Body of pancreas (tissue), 4 donors: ENCODE measurements at places on chromosomes 2 and 18. TPM values are rescaled to one million over a fixed set of nuclear protein-coding genes. Genes with fewer than 3 reads are reported as not detected.

- H3K4me3 ChIP-seq: no peak overlapping the region
- H3K27me3 ChIP-seq: no peaks in the 10 kb centered on the region
- no peaks in the 10 kb centered on the region for H3K36me3 ChIP-seq
- no peak overlapping the region for H3K27ac ChIP-seq
- peak; percentile 10 for DNase-seq
These were observed 19.6 kb upstream of the RPIA start for GRCh38 chr2:88671786-88672427.

- H3K4me1 ChIP-seq: no peaks in the 10 kb centered on the region
- H3K4me3 ChIP-seq: no peak overlapping the region
- H3K36me3 ChIP-seq: no peaks in the 10 kb centered on the region
- no peak overlapping the region for H3K27ac ChIP-seq
- no peak for DNase-seq
- H3K27me3 ChIP-seq: no peaks in the 10 kb centered on the region
These were observed 205.9 kb downstream of the PTGR3 start for GRCh38 chr18:75003039-75003438.

GRCh38 chr2:182891611-182892010 lies 25.2 kb upstream of the FRZB start:
- H3K4me1 ChIP-seq: no peaks in the 10 kb centered on the region
- H3K36me3 ChIP-seq: no peaks in the 10 kb centered on the region
- H3K4me3 ChIP-seq: no peak overlapping the region
- no peak overlapping the region for H3K27ac ChIP-seq

DNA sequence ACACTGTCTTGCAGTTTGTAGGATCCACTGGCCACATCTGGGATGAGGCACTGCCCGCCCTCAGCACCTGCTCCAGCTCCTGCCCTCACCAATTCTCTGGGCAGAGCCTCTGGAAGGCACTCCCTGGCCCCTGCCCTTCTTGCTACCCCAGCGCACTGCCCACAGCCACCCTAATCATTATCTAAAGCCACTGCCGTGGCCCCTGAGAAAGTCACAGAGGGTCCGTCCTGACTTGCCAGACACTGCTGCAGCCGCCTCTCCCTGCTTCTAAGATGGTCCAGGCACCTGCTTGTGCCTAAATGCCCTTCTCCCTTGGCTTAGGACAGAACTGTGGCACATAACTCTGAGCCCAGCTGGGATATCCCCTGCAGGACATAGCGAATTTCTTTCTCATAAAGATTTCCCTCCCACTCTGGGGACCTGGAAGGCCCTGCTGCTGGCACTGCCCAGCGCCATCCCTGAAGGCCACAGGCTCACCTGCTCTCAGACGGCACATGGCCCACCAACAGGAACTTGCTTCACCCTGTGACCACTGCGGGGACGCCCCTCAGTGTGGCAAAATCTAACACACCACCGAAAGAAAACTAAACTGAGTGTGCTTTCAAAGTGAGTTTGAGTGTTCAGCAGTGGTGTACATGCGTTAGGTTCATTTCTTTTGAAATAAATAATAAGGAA lies 244.9 kb downstream of the HDAC4 start:
- H3K36me3 ChIP-seq: no peaks in the 10 kb centered on the region
- H3K27me3 ChIP-seq: no peaks in the 10 kb centered on the region
- no peak for DNase-seq
- no peak overlapping the region for H3K27ac ChIP-seq
- no peak overlapping the region for H3K4me3 ChIP-seq
- no peaks in the 10 kb centered on the region for H3K4me1 ChIP-seq

DNA sequence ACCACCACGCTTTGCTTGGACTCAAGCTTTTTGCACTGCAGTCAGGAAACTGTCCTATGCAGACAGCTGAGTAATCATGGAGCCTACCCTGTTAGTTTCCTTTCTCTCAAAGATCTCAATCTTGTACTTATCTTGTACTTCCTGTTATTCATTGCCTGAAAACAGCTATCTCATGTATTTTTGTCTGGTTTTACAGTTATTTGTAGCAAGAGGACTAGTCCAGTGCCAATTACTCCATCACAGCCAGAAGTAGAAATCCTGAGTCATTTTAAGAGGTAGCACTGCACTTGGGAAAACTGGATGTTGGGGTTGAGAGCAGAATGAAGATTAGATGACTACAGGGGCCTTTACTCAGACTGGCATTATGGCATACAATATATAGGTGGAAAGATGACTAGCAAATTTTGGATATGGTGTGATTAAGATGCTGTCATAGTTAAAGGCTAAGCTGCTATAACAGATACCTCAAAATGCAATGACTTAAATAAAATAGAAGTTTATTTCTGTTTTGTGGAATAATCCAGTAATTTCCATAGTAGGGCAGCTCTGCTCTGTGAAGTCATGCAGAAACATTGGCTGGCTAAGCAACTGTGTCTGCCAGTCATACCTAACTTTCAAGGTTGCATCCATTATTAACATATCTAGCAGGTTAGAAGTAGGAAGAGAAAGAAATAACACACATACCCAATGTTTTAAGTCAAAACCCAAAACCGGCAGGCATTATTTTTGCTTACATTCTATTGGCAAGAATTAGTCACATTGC lies 21.1 kb upstream of the CHMP3 start:
- H3K4me3 ChIP-seq: no peak overlapping the region
- H3K4me1 ChIP-seq: no peaks in the 10 kb centered on the region
- no peak overlapping the region for H3K27ac ChIP-seq
- no peaks in the 10 kb centered on the region for H3K27me3 ChIP-seq
- H3K36me3 ChIP-seq: no peaks in the 10 kb centered on the region

- no peaks in the 10 kb centered on the region for H3K36me3 ChIP-seq
- no peak overlapping the region for H3K4me3 ChIP-seq
- no peaks in the 10 kb centered on the region for H3K27me3 ChIP-seq
- no peak for DNase-seq
These were observed 74.2 kb upstream of the L3MBTL4 start for GRCh38 chr18:6488956-6489355.

- H3K4me1 ChIP-seq: no peaks in the 10 kb centered on the region
- no peak overlapping the region for H3K4me3 ChIP-seq
- no peak for DNase-seq
- H3K36me3 ChIP-seq: no peaks in the 10 kb centered on the region
- H3K27me3 ChIP-seq: no peaks in the 10 kb centered on the region
These were observed 18.0 kb downstream of the SFXN5 start for GRCh38 chr2:73053316-73054114.

GRCh38 chr2:73983322-73984202 lies 1.1 kb upstream of the TET3 start:
- H3K4me1 ChIP-seq: peaks cover 73% of the 10 kb centered on the region
- no peaks in the 10 kb centered on the region for H3K27me3 ChIP-seq
- no peaks in the 10 kb centered on the region for H3K36me3 ChIP-seq
- H3K27ac ChIP-seq: peak overlapping the region; percentile 99
- H3K4me3 ChIP-seq: peak overlapping the region; percentile 33
- DNase-seq: peak; percentile 97

- no peak overlapping the region for H3K27ac ChIP-seq
- no peaks in the 10 kb centered on the region for H3K36me3 ChIP-seq
- H3K4me1 ChIP-seq: no peaks in the 10 kb centered on the region
These were observed 12.4 kb upstream of the UPP2 start for GRCh38 chr2:158089322-158089721.

GRCh38 chr2:31275976-31276375 lies 42.0 kb downstream of the EHD3 start:
- H3K4me3 ChIP-seq: no peak overlapping the region
- no peaks in the 10 kb centered on the region for H3K4me1 ChIP-seq
- no peak for DNase-seq

DNA sequence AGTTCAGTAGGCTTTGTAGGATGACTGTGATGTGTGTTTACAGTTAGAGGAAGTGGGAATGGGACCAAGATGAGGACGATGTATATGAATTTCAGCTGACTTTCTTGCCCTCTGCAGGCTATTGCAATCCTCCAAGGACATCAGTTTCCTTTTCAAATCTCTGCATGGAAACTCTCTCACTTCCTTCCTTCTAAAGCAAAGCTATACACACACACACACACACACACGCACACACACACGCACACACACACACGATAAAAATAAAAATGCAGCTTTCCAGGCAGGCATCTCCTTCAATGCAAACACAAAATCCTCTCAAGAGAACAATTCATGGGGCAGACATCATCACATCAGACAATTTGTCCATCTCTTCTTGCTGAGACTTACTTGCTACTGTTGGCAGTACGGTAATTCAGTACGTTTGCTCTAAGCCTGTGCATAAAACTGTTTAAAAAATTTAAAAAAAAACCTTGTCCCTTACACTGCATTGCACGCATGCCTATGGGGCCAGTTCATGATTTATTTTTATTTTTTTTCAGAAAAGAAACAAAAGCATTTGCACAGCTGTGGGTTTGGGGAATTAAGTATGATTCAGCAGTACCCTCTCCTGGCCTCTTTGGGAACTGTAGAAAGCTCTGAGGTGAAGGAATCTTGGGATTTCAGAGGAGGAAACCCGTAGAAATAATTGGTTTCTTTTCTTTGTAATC lies 27.1 kb upstream of the ICOS start:
- peaks cover 23% of the 10 kb centered on the region for H3K4me1 ChIP-seq
- DNase-seq: peak; percentile 19
- no peaks in the 10 kb centered on the region for H3K36me3 ChIP-seq
- H3K27ac ChIP-seq: no peak overlapping the region

- no peaks in the 10 kb centered on the region for H3K4me1 ChIP-seq
- no peak for DNase-seq
- H3K27me3 ChIP-seq: no peaks in the 10 kb centered on the region
- H3K4me3 ChIP-seq: no peak overlapping the region
- no peaks in the 10 kb centered on the region for H3K36me3 ChIP-seq
- peak overlapping the region; percentile 39 for H3K27ac ChIP-seq
These were observed 31.0 kb upstream of the ALLC start for GRCh38 chr2:3626812-3627499.

- no peak overlapping the region for H3K27ac ChIP-seq
- DNase-seq: no peak
- H3K27me3 ChIP-seq: no peaks in the 10 kb centered on the region
- H3K4me3 ChIP-seq: no peak overlapping the region
These were observed 65.9 kb upstream of the STPG4 start for GRCh38 chr2:47221039-47221438.

GRCh38 chr2:96685577-96686459 lies 43.3 kb downstream of the FER1L5 start:
- H3K27me3 ChIP-seq: no peaks in the 10 kb centered on the region
- peaks cover 35% of the 10 kb centered on the region for H3K4me1 ChIP-seq
- no peak overlapping the region for H3K4me3 ChIP-seq
- H3K27ac ChIP-seq: no peak overlapping the region

GRCh38 chr2:172084645-172085459 lies 455 bp upstream of the DLX1 start:
- no peak overlapping the region for H3K27ac ChIP-seq
- no peaks in the 10 kb centered on the region for H3K36me3 ChIP-seq
- peaks cover 84% of the 10 kb centered on the region for H3K27me3 ChIP-seq
- peak; percentile 66 for DNase-seq
- peaks cover 48% of the 10 kb centered on the region for H3K4me1 ChIP-seq

DNA sequence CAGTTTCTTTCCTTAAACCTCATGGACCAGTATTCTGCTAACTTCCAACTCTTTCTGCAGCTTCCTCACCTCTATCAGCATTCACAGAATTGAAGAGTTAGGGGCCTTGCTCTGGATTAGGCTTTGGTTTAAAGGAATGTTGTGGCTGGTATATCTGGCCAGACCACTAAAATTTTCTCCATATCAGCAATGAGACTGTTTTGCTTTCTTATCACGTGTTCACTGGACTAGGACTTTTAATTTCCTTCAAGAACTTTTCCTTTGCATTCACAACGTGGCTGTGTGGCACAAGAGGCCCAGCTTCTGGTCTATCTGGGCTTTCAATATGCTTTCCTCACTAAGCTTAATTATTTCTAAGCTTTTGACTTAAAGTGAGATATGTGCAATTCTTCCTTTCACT lies 33.4 kb downstream of the SP3 start:
- no peaks in the 10 kb centered on the region for H3K27me3 ChIP-seq
- H3K4me1 ChIP-seq: peaks cover 27% of the 10 kb centered on the region
- DNase-seq: no peak
- H3K27ac ChIP-seq: no peak overlapping the region
- no peak overlapping the region for H3K4me3 ChIP-seq

DNA sequence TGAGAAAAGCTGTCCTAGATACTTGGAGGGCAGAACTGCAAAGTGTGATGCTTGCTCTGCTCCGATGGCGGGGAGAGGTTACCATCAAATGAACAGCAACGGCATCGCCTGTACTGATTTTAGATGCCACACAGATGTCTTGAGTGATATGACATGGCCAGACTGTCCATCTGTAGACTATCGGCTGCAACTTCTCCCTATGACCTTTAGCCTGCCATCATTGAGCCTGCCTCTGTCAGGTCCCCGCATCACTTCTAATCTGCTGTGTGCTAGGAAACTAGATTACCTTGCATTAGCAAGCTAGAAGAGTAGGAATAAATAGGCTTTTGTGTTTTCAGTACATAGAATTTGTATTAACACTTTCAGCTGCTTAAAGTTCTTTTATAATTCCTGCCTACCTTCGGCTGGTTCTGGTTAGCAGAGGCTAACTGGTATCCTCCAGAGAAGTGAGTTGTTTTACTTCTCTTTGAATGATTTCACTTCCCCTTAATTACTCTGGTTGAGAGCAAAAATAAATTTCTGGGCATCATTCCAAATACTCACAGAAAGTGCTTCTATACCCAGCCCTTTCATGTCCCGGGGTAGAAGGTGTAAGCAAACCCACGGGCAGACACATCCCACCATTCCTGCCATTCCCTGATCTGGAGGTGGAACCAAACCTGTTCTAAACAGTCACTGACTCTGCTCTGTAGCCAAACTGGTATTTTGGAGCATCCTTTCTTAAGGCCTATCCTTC lies 24.0 kb downstream of the GAREM2 start:
- no peaks in the 10 kb centered on the region for H3K4me1 ChIP-seq
- no peak for DNase-seq
- no peaks in the 10 kb centered on the region for H3K27me3 ChIP-seq
- H3K4me3 ChIP-seq: no peak overlapping the region
- H3K27ac ChIP-seq: no peak overlapping the region

DNA sequence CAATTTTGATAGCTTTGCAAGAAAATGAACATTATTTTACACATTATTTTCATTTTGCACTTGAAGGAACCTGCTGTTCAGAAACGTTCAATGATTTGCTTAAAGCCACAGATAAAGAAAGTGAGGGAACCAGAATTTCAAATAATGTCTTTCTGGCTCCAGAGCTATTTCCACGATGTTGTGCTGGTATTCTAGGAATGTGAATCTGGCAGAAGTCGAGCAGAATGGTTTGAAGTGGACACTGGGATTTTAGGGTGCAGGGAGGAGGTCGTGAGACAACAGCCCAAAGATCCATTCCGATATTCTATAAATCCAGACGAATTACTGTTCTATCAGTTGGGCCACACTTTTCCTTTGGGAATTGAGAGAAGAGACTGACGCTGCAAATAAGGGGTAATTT lies 2.2 kb downstream of the CCDC102B start:
- DNase-seq: no peak
- no peak overlapping the region for H3K27ac ChIP-seq
- H3K27me3 ChIP-seq: no peaks in the 10 kb centered on the region
- no peak overlapping the region for H3K4me3 ChIP-seq

The GALR1 gene
- under 0.01 TPM for total RNA-seq

The HOXD13 gene
- total RNA-seq: not detected

The DAW1 gene
- not detected for total RNA-seq

The TUBB8B gene
- total RNA-seq: not detected

The CDH2 gene
- total RNA-seq: 0.78 TPM

The POMC gene
- 92.0 TPM for total RNA-seq

The BOK gene
- 62.3 TPM for total RNA-seq

The CCL20 gene
- total RNA-seq: 2.6 TPM

The FLACC1 gene
- total RNA-seq: 2.3 TPM
